ENCODE measurements at places on chromosomes 4 and X.

DNA sequence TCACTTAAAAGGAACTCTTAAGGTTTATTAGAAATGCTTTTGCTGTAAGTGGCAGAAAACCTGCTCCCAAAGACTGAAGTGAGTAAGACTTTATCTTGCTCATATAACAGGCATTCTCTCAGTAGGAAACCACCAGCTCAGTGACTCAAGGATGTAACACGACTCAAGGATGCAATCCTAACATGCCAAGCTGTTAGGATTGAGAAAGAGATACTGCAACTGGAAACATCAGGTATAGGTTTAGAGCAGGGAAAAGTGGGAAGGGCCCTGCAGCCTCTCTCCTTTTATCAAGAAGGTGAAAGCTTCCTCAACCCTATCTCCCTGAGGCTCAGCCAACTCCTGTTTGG lies 11.9 kb upstream of the SLC9A7 start:
- no peak for DNase-seq

DNA sequence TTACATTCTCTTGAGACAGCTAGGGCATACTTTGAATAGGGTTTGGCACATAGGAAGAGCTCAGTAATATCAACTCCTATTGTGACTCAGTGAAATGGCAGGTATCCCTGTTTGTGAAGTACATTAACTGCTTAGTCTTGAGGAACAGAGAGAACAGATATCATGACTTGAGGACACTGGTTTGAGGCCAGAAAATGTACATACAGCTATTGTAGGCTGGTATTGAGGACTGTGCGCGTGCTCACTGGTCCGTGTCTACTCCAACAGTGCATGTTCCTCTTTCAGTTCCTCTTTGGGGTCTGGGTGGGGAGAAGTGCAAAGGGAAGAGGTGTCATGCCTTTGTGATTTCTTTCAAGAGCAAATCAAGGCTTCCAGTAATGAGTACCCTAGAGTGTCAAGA lies 34.6 kb upstream of the TBC1D9 start:
- peak; percentile 78 for DNase-seq

GRCh38 chr4:77880784-77881183 lies 18.2 kb downstream of the MRPL1 start:
- DNase-seq = no peak

DNA sequence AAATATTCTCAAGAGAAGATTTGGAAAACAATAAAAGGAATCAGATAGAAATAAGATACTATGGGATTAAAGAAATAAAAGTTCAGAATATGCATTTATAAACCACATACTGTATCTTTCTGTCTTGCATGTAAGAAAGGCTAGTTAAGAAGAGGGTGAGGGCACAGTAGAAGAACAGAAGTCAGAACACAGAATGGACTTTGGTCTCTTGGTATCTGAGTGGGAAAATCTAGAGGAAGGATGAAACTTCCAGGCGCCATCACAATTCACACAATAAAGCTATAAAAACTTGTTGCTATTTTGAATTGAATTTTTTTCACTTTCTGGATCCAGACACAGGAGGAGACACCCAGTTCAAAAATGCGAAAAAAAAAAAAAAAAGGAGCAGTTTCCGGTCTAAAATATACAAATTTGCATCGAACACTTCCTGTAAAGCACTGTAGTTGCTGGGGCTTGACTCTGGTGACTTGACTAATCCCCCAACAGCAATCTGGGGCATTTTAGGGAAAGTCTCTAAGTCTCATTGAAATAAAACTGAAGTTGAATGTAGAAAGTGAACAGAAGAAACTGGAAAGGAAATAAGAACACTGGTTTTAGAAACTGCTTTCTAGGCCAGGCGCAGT lies 8.1 kb upstream of the NAAA start:
- DNase-seq = no peak

DNA sequence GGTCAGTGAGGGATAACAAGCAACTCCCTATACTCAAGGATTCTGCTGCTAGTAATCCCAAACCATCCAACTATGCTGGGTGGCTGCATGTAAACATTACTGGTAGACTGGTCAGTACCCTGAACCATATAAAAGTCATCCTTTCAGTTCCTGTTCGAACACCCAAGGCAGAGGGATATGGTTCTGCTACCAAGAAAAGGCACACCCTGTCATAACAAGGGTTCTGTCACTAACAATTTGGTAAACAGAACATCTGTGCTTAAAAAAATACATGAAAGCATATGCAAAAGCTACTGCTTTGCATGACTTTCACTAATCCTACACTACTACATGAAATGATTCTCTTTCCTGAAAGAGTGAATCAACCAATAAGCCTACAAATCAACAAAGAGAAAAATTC lies 76.8 kb upstream of the MCF2 start:
- DNase-seq = no peak

DNA sequence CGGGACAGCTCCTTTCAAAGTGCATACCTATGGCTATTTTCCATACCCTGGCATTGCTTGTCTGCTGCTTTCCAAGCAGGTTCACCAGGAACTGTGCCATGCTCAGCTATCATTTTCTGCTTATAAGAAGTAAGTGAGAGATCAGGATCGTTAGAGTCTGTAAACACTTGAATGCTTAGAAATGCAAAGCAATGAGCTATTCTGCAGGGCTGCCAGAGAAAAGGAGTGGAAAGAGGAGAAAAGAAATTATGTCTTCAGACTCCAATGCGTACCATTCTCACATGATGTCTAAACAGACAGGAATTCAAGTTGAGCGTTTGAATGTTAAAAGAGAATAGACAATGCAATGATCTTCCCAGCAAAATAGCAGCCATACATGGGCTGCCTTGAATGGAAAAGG lies 245.5 kb upstream of the SLC7A11 start:
- no peak for DNase-seq

DNA sequence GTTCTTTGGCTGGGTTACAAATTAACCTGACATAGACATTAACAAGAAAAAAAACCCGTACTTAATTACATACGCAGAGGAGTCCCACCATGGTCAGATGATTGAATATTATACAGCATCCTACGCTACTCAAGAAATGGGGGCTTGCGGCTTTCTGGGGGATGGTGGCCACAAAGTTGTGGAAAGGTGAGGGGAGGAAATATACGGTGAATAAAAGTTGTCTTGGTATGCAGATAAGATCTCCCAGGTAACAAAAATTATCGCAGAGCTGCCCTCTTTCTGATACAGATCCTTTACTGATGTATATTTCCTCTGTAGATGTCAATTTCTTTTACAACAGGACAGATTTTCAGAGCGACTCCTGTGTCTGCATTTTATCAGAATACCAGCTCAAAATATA lies 890 bp downstream of the DCAF16 start:
- DNase-seq = no peak

- DNase-seq = no peak
Observed at GRCh38 chrX:41481264-41482109, 34.3 kb downstream of the NYX start.

GRCh38 chr4:34148322-34148908 lies 2095.9 kb downstream of the ARAP2 start:
- no peak for DNase-seq

DNA sequence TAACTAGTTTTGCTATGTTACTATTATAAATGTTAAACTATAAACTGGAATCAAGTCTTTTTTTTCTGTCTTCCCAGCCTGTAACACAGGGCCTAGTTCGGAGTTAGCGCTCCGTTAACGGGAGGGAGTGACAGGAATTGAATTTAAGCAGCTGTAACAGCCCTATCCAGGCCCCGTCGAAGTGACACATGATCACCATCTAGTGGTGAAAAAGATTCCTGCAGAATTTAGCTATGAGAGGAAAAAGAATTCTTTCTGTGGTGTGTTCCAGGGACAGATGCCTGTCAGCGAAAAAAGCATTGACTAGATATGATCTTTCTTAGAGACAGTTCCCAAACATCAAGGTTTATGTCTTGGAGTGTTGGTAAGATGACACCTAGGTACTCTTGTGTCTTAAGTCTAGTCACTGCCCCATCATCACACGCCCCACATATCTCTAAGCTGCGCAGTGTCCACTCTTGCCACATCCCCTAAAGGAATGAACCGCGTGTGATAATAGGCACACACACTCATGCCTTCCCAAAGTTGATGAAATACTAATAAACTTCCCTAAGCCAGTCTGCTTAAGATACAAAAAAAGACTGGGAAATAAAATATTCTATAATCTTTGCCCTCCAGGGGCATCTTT lies 2.1 kb downstream of the GAB3 start:
- no peak for DNase-seq

GRCh38 chr4:22512306-22512705 lies 3.6 kb downstream of the ADGRA3 start:
- no peak for DNase-seq

- DNase-seq = no peak
Observed at GRCh38 chrX:71616672-71617529, 1.4 kb downstream of the CXCR3 start.

DNA sequence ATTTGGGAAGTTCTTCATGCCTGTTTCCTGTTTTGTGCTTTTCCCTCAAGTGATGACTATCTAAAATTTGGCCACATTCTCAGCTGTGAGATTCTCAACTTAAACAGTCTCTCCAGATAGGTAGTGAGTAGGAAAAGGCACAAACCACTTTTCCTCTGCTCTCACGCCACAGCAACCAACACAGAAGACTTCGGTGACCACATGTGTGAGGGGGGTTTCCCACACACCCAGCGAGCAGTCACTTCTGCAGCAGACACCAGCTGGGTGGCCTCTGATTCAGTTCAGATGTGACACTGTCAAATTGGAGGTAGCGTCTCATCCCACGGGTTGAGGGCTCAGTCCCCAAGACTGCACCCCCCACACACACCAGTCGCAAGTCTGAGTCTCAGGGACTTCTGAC lies 25.1 kb upstream of the CLDN34 start:
- no peak for DNase-seq

DNA sequence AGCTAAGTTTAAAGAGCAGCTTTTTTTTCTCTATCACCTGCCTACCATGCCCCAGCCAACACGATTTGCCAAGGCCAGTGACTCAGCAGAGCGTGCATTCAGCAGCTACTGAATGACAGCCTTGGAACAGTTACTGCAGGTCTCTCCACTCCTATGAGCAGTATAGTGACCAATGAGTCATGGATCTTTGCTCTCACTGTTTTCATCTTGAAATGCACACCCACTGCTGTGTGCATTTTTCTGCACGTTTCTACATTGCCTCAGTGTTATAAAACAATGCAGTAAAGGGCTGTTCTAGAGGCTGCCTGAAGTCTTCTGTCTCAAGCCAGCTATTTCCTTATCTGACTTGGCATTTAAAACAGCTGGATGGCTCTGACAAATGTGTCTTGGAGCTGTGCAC lies 66.0 kb upstream of the C4orf54 start:
- no peak for DNase-seq

GRCh38 chr4:12584116-12584875 lies 899.8 kb downstream of the RAB28 start:
- no peak for DNase-seq

DNA sequence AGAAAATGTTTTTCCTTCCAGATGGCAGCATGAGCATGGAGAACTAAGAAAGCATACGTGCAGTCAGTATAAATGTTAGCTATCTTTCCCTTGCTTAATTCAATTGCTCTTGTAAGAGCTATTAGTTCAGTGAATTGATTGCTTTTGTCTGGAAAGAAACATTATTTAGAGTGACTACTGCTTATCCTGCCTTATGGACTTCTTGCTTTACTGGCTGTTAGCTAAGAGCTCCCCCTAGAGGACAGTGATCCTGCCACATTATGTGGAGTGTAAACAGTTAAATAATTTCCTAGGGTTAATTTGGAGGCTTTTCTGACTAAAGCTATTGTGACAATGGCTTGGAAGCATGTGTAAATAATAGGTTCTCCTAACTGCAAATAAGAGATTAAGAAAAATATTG lies 1402.4 kb downstream of the FAM133A start:
- DNase-seq = no peak

All from SIG-M5 (cell line).